ENCODE measurements at places on chromosomes 1 and 21.

GRCh38 chr1:62064829-62065407, 129.7 kb upstream of the L1TD1 start:
- no peak overlapping the region for H3K27ac ChIP-seq
- peaks cover 3% of the 10 kb centered on the region for H3K36me3 ChIP-seq
- no peaks in the 10 kb centered on the region for H3K27me3 ChIP-seq
- no peak for DNase-seq
- H3K4me3 ChIP-seq, result no peak overlapping the region

GRCh38 chr1:198187973-198188588, 31.3 kb downstream of the NEK7 start:
- H3K4me1 ChIP-seq, result peaks cover 86% of the 10 kb centered on the region
- no peaks in the 10 kb centered on the region for H3K36me3 ChIP-seq
- no peaks in the 10 kb centered on the region for H3K27me3 ChIP-seq
- H3K4me3 ChIP-seq, result no peak overlapping the region
- H3K27ac ChIP-seq, result peak overlapping the region; percentile 48

- no peak overlapping the region for H3K27ac ChIP-seq
- H3K36me3 ChIP-seq, result peaks cover 94% of the 10 kb centered on the region
- H3K4me3 ChIP-seq, result no peak overlapping the region
- H3K27me3 ChIP-seq, result no peaks in the 10 kb centered on the region
These were observed 10.0 kb downstream of the PABPC4 start for GRCh38 chr1:39566441-39567137.

GRCh38 chr1:98766255-98766654, 104.7 kb downstream of the SNX7 start:
- H3K36me3 ChIP-seq, result no peaks in the 10 kb centered on the region
- H3K4me3 ChIP-seq, result no peak overlapping the region
- no peaks in the 10 kb centered on the region for H3K27me3 ChIP-seq
- peak; percentile 1 for DNase-seq
- H3K27ac ChIP-seq, result no peak overlapping the region

DNA sequence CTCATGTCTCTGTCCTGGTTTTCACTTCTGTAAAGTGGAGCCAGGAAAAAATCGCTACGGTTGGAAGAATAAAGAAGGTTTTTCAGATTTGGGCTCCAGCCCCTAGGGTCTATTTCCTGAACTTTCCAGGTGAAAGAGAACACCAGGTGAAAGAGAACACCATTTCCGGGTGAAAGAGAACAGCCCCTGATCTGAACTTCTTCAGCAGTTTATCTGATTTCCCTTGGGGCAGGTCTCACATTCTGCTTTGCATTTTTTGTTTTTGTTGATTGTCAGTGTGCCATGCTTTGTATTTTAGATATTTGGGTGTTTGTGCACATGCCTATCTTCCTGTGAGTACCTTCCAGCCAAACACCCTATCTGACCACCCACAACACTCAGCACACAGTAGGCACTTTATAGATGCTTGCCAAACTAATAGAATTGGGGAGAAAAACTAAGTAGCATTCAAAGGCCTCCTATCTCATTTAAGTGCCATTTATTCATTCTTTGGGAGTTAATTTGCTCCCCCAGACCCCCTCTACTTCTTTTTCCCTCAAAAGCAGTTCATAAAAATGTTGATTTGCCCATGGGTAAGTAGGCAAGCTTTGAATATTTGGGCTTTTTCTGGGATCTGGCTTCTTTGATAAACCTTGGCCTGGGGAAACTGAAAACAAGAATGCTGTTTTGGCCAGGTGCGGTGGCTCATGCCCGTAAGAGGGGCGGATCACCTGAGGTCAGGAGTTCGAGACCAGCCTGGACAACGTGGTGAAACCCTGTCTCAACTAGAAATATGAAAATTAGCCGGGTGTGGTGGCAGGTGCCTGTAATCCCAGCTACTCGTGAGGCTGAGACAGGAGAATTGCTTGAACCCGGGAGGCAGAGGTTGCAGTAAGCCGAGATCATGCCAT, 2.2 kb downstream of the NAV1 start:
- no peaks in the 10 kb centered on the region for H3K36me3 ChIP-seq
- H3K4me1 ChIP-seq, result peaks cover 38% of the 10 kb centered on the region
- H3K27ac ChIP-seq, result no peak overlapping the region
- H3K27me3 ChIP-seq, result no peaks in the 10 kb centered on the region
- no peak for DNase-seq

- H3K27me3 ChIP-seq, result no peaks in the 10 kb centered on the region
- H3K27ac ChIP-seq, result no peak overlapping the region
- peaks cover 25% of the 10 kb centered on the region for H3K4me1 ChIP-seq
- no peak for DNase-seq
- H3K4me3 ChIP-seq, result no peak overlapping the region
These were observed 2.5 kb upstream of the ARL8A start for GRCh38 chr1:202146993-202147392.

DNA sequence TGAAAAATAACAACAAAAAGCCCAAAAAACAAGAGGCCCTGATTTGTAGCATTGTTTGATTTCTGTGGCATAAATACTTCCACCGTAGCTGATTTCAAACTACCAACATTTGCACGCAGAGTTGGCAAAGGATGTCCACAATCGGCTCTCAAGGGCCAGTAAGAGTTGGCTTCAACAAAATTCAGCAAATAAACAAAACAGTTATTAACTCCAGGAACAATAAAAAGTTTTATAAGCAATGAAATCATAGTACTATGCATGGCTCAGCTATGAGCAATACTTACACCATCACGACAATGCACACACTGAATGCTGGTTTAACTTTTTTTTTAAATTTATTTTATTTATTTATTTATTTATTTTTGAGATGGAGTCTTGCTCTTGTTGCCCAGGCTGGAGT, 8.7 kb upstream of the COX20 start:
- no peaks in the 10 kb centered on the region for H3K4me1 ChIP-seq
- H3K4me3 ChIP-seq, result no peak overlapping the region
- no peak overlapping the region for H3K27ac ChIP-seq
- DNase-seq, result no peak

- H3K4me3 ChIP-seq, result no peak overlapping the region
- no peaks in the 10 kb centered on the region for H3K27me3 ChIP-seq
- no peak for DNase-seq
- no peak overlapping the region for H3K27ac ChIP-seq
These were observed 68.3 kb downstream of the CAPZB start for GRCh38 chr1:19416921-19417470.

GRCh38 chr1:153536012-153536670, 350 bp upstream of the S100A6 start:
- H3K27me3 ChIP-seq, result no peaks in the 10 kb centered on the region
- peak overlapping the region; percentile 82 for H3K27ac ChIP-seq
- H3K4me3 ChIP-seq, result peak overlapping the region; percentile 72
- H3K36me3 ChIP-seq, result no peaks in the 10 kb centered on the region
- peaks cover 63% of the 10 kb centered on the region for H3K4me1 ChIP-seq

GRCh38 chr1:83996621-83997020, 2.3 kb downstream of the TTLL7 start:
- H3K36me3 ChIP-seq, result no peaks in the 10 kb centered on the region
- H3K27me3 ChIP-seq, result peaks cover 4% of the 10 kb centered on the region
- no peak overlapping the region for H3K27ac ChIP-seq
- DNase-seq, result no peak
- peaks cover 6% of the 10 kb centered on the region for H3K4me1 ChIP-seq

GRCh38 chr1:217647791-217648190, 16.6 kb downstream of the SPATA17 start:
- no peaks in the 10 kb centered on the region for H3K4me1 ChIP-seq
- no peak for DNase-seq
- H3K27me3 ChIP-seq, result no peaks in the 10 kb centered on the region
- no peaks in the 10 kb centered on the region for H3K36me3 ChIP-seq

- H3K27ac ChIP-seq, result no peak overlapping the region
- no peaks in the 10 kb centered on the region for H3K4me1 ChIP-seq
- no peak for DNase-seq
- peaks cover 5% of the 10 kb centered on the region for H3K36me3 ChIP-seq
- H3K4me3 ChIP-seq, result no peak overlapping the region
These were observed 85.2 kb upstream of the ADAM30 start for GRCh38 chr1:119981496-119981895.

GRCh38 chr1:7393136-7393535, 378.0 kb upstream of the VAMP3 start:
- H3K27ac ChIP-seq, result no peak overlapping the region
- DNase-seq, result no peak
- no peaks in the 10 kb centered on the region for H3K27me3 ChIP-seq

DNA sequence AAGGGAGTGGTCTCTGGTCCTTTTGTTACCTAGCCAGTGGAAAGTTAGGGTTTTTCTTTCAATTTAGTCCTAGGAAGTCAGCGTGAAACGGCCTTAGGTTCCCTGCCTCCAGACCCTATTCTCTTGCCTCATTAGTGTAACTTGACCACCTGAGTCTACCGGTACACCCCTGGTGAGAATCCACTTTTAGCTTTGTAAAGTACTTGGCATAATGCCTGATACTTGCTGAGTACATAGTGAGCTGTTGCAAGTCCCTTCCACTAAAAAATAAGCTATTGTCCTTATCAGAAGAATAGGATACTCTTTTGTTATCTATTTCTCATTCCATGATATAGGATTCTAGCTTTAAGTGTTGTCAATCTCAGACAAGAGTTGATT, 228.8 kb downstream of the ST6GALNAC3 start:
- H3K27ac ChIP-seq, result no peak overlapping the region
- no peak for DNase-seq
- no peak overlapping the region for H3K4me3 ChIP-seq
- H3K36me3 ChIP-seq, result no peaks in the 10 kb centered on the region

DNA sequence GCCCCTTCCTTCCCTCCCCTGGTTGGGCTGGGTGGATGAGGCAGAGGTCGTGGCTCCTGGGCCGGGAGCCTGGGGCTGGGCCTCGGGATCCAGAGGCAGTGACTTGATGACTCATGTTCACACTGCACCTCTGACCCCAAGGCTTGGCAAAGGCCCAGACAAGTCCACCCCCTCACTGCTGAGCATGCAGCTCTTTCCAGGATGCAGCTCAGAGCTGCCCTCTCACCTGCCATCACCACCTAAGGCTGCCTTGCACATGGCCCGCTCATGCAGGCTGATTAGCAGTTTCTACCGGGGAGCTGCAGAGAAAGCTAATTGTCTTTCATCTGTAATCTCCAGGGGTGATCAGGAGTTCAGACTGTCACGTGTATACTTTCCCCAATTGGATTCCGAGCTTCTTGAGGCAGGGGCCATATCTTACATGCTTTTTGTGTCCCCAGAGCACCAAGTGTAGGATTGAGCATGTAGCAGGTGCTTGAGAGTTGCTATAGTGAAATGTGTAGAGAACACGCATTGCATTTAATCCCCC, 62.1 kb downstream of the LRRN2 start:
- H3K4me3 ChIP-seq, result no peak overlapping the region
- DNase-seq, result no peak
- no peaks in the 10 kb centered on the region for H3K36me3 ChIP-seq
- no peaks in the 10 kb centered on the region for H3K27me3 ChIP-seq
- H3K4me1 ChIP-seq, result no peaks in the 10 kb centered on the region
- H3K27ac ChIP-seq, result no peak overlapping the region

DNA sequence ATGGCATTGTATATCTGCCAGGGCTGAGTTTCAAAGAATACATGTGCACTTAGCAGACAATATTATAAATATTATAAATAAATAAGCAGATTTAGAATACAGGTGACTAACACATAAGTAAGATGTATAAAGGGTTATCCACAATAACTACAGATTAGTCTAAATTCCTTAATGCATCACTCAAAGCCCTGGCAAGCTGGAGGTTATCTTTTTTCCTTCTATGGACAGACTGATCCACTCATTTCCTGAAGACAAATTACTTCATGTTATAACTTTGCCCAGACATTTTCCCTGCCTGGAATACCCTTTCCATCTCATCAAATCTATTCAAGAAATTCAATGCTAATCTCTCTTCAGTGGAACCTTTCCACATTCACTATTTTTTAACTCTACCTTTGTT, 38.8 kb downstream of the LUZP1 start:
- no peaks in the 10 kb centered on the region for H3K27me3 ChIP-seq
- H3K4me1 ChIP-seq, result no peaks in the 10 kb centered on the region
- no peak overlapping the region for H3K4me3 ChIP-seq
- H3K36me3 ChIP-seq, result no peaks in the 10 kb centered on the region
- no peak for DNase-seq
- H3K27ac ChIP-seq, result no peak overlapping the region

DNA sequence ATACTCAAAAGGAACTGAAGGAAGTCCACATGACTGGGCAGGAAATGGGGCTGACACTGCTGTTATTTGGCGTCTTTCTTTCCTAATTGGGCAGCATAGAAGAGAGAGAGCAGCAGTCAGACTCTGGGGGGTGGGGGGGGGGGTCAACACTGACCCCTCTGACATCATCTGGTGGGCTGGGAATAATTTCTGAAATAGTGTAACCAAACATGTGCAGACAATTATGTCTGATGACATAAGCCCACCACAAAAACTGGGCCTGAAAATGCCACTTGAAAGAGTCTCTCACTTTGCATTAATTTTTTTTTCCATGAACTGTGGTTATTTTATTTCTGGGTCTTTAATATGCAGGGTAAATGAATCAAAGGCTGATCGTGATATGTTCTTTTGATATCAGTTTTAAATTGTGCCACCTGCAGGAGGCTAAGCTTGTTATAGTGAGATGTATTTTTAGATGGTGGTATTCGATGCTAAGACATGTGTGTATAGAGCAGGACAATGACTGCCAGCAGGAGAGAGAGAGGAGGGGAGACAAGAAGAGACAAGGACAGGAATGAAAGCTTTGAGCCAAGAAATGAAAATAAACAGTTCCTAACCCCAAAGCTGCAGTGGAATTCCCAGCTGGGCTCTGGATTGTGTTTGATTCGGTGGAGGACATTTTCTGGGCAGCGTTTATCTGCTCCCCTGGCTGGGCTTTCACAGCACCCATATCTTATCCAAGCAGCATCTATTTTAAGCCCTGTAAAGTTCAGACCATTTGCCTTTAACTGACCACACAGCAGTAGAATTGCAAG, 264.7 kb downstream of the PBX1 start:
- no peak overlapping the region for H3K4me3 ChIP-seq
- peaks cover 2% of the 10 kb centered on the region for H3K36me3 ChIP-seq
- no peaks in the 10 kb centered on the region for H3K4me1 ChIP-seq
- H3K27me3 ChIP-seq, result no peaks in the 10 kb centered on the region
- H3K27ac ChIP-seq, result no peak overlapping the region

GRCh38 chr1:110606657-110607535, 738 bp upstream of the KCNA2 start:
- H3K4me3 ChIP-seq, result peak overlapping the region; percentile 49
- H3K36me3 ChIP-seq, result no peaks in the 10 kb centered on the region
- peak; percentile 46 for DNase-seq
- H3K27ac ChIP-seq, result no peak overlapping the region

DNA sequence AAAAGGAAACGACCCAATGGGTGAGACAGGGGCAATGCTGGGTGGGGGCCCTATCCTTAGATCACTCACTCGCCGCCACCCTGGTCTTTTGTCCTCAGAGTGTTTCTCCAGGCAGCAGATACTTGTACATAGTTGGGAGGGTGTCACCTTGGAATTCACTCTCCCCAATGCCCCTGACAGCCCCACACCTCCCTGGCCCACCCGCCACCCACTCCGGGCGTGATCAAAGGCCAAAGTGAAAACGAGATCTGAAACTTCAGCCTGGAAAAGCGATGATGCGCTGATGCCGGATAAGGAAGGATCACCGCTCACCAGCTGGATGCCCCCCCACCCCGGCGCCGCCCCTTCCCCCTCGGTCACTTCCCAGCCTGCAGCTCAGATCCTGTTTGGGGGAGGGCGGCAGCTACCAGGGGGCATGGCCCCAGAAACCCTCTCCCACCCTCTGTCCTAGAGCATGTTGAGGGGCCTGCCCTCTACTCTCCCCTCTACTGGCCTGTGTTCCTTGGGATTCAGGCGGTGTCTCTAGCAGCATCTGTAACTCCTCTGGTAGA, 33.6 kb upstream of the CASZ1 start:
- no peak overlapping the region for H3K27ac ChIP-seq
- peaks cover 46% of the 10 kb centered on the region for H3K27me3 ChIP-seq
- no peaks in the 10 kb centered on the region for H3K4me1 ChIP-seq
- no peak overlapping the region for H3K4me3 ChIP-seq
